ENCODE measurements at places on chromosomes 6 and 20.

DNA sequence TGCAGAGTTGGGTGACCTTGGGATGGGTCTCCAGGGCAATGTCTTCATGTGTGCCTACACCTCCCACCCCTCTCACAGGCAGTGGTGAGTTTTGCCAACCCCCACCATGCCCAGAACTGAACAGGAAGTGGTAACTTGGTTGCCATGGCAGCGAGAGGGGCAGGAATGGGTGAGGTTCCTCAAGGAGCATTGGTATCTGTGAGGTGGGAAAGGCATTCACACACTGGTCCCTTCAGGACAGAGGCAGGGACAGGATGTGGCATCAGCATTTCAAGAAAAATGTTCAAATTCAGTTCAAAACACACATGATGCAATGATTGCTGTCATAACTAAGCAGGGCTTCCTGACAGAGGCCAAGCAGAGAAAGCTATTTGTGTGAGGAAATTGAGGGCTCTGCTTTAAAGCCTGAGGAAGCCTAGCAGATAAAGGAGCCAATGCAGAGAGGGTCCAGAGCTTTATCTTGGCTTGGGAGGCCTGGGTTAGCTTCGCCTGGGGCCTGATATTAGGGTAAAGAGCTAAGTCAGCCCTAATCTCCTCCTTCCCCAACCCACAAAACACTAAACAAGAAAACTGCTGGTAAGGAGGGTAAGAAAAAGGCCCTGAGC is 551 bp downstream of the TREML2 start:
- H3K27me3 ChIP-seq, result no peaks in the 10 kb centered on the region
- peak overlapping the region; percentile 94 for H3K27ac ChIP-seq
- peaks cover 40% of the 10 kb centered on the region for H3K36me3 ChIP-seq
- peak; percentile 87 for DNase-seq
- peak overlapping the region; percentile 71 for H3K4me3 ChIP-seq

DNA sequence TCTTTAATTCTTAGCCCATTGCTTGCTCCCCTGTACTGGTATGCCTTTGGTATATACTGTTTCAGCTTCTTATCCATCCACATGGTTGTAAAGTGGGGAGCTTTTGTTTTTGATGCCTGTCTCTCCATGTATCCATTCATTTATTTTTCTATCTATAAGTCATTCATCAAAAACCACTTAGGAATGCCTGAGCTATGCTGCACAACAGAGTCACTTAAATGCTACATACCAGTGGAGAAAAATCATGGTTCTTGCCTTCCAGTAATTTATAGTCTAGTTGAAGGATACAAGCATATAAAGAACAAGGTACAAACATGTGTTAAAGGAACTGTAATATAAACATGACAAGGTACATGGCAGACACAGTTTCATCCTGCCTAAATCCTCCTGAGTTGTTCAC is 347.3 kb downstream of the NRN1 start:
- DNase-seq, result no peak
- H3K27ac ChIP-seq, result no peak overlapping the region
- H3K27me3 ChIP-seq, result peaks cover 3% of the 10 kb centered on the region
- no peak overlapping the region for H3K4me3 ChIP-seq

DNA sequence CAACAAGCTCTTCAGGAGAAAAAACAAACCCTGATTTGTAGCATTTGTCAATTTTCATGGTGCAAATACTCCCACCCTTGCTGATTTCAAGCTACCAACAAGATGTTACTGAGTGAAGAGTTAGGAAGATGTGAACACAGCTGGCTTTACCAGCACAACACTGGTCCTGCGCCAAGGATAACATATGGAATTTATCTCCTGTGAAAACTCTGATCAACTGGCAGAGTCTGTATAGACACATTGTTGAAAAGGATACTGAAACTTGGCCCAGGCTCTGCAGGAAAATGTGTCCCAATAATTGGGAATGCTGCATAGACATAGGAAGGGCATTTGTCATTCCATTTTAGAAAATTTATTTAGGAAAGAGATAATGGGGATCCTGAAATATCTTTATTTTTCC is 29.0 kb downstream of the OTOR start:
- H3K27ac ChIP-seq, result no peak overlapping the region
- H3K4me3 ChIP-seq, result no peak overlapping the region
- no peaks in the 10 kb centered on the region for H3K36me3 ChIP-seq

GRCh38 chr6:87364602-87365252 is 20.1 kb downstream of the C6orf163 start:
- no peaks in the 10 kb centered on the region for H3K36me3 ChIP-seq
- no peak for DNase-seq
- no peak overlapping the region for H3K27ac ChIP-seq
- H3K4me1 ChIP-seq, result no peaks in the 10 kb centered on the region
- no peaks in the 10 kb centered on the region for H3K27me3 ChIP-seq

GRCh38 chr6:80472271-80472670 is 365.8 kb downstream of the BCKDHB start:
- no peaks in the 10 kb centered on the region for H3K36me3 ChIP-seq
- no peaks in the 10 kb centered on the region for H3K4me1 ChIP-seq
- H3K27me3 ChIP-seq, result no peaks in the 10 kb centered on the region
- no peak overlapping the region for H3K27ac ChIP-seq

DNA sequence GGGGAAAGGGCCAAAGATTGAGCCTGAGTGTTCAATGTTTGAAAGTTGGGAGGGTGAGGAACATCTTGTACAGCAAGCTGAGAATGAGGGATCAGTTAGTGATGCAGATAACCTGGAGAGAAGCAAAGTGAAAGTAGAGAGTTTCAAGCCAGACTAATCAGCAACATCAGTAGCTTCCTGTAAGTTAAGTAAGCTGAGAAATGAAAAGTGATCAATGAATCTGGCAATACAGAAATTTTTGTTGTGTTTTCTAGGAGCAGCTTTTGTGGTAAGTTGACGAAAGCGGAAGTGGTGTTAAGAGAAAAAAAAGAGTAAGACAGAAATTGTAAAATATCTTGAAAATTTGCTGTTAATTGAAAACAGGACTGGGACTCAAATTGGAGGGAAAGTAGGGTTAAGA is 855.5 kb upstream of the MAP3K7 start:
- H3K36me3 ChIP-seq, result no peaks in the 10 kb centered on the region
- DNase-seq, result no peak
- no peak overlapping the region for H3K4me3 ChIP-seq
- no peak overlapping the region for H3K27ac ChIP-seq
- peaks cover 5% of the 10 kb centered on the region for H3K4me1 ChIP-seq

GRCh38 chr6:31725502-31726350 is 2.6 kb downstream of the MPIG6B start:
- H3K4me3 ChIP-seq, result no peak overlapping the region
- peaks cover 60% of the 10 kb centered on the region for H3K4me1 ChIP-seq
- peak overlapping the region; percentile 1 for H3K27ac ChIP-seq

- no peaks in the 10 kb centered on the region for H3K4me1 ChIP-seq
- H3K27me3 ChIP-seq, result no peaks in the 10 kb centered on the region
- H3K36me3 ChIP-seq, result no peaks in the 10 kb centered on the region
- H3K4me3 ChIP-seq, result no peak overlapping the region
These were observed 41.5 kb downstream of the GRIK2 start for GRCh38 chr6:101435038-101435437.

DNA sequence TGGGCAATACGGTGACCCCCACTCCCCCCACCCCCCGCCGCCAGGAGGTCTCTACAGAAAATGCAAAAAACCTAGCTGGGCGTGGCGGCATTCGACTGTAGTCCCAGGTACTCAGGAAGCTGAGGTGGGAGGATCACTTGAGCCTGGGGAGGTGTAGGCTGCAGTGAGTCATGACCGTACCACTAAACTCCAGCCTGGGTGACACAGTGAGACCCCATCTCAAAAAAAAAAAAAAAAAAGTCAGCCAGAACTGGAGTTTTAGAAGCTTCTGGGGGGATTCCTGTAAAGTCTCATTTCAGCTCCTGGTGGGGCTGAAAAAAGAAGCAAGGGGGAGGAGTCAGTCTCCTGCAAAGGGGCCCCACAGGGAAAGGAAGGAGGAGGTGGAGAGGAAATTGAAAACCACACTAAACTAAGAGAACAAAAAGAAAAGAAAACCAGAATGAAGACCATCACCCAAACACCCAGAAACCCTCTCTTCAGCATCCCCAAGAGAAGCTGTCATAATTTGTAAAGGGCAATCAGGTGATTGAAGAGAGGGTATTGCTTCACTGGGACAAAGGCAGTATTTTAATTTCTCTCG is 50.4 kb downstream of the NOL4L start:
- no peaks in the 10 kb centered on the region for H3K27me3 ChIP-seq
- H3K4me1 ChIP-seq, result peaks cover 77% of the 10 kb centered on the region
- DNase-seq, result peak; percentile 79

GRCh38 chr6:154318721-154319120 is 37.9 kb downstream of the IPCEF1 start:
- no peaks in the 10 kb centered on the region for H3K4me1 ChIP-seq
- H3K36me3 ChIP-seq, result no peaks in the 10 kb centered on the region
- DNase-seq, result no peak

DNA sequence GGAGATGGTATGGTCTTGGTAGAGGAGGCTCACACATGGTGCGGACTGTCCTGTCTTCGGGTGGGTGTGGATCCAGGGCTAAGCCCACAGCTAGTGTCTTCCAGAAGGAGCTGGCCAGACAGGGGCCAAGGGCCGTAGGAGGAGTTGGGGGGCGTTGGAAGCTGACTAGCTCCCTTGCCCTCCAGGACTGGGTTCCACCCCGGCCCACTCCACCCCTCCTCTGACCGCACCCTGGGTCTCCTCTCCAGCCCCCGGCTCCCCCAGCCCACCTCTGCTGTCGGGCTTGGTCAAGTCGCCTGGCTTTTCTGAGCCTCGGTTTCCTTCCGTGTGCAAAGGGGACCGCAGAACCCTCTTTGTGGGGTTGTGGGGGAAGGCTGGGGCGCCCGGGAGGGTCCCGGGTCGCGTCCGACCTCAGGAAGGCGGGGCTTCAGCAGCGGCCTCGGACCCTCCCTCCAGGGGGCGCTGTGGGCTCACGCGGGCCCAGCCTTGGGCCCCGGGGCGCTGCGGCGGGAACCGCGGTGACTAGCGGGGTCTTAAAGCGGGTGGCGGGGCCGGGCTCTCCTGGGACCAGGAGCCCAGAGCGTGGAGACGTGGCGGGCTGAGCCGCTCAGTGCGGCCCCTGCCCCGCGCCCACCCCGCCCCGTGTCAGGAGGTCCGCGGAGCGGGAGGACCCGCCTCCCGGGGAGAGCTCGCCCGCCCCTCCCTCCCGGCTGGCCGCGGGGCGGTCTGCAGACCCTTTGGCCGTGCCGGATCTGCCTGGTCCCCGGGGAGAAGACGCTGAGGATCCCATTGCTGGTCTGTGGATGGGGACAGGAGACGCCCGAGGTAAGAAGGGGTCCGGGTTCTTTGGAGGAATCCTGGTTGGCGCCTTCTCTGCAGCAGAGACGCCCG is 5.4 kb downstream of the NPBWR2 start:
- no peaks in the 10 kb centered on the region for H3K36me3 ChIP-seq
- H3K27me3 ChIP-seq, result peaks cover 62% of the 10 kb centered on the region
- H3K27ac ChIP-seq, result no peak overlapping the region
- DNase-seq, result peak; percentile 77
- H3K4me1 ChIP-seq, result peaks cover 6% of the 10 kb centered on the region

GRCh38 chr6:122075917-122076316 is 323.5 kb upstream of the HSF2 start:
- no peak overlapping the region for H3K4me3 ChIP-seq
- H3K27ac ChIP-seq, result no peak overlapping the region
- no peaks in the 10 kb centered on the region for H3K4me1 ChIP-seq
- DNase-seq, result no peak

GRCh38 chr6:122568797-122569221 is 41.4 kb upstream of the PKIB start:
- no peaks in the 10 kb centered on the region for H3K4me1 ChIP-seq
- H3K27me3 ChIP-seq, result no peaks in the 10 kb centered on the region
- H3K4me3 ChIP-seq, result no peak overlapping the region
- no peaks in the 10 kb centered on the region for H3K36me3 ChIP-seq

DNA sequence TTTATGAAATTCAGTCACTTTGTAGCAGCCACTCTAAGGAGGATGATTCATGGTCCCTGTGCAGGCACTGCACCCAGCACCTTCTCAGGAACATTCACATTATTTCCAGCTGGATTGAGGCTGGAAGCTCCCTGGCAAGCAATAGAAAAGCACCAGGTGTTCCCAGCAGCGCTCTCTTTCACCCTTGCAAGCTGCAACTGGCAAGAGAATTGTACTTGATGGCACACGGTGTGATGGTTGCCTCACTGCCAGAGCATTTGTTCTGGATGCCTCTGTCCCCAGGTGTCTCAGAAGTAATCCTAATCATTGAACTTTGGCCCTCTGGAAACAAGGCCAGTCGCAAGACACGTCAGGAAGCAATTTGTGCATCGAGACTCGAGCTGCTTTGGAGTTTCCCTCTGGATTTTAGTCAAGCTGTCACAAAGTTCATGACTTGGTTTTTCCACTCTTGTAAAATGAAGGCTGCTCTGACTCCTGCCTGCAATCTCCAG is 24.9 kb upstream of the PHACTR2 start:
- DNase-seq, result no peak
- H3K4me3 ChIP-seq, result no peak overlapping the region
- H3K27me3 ChIP-seq, result no peaks in the 10 kb centered on the region

DNA sequence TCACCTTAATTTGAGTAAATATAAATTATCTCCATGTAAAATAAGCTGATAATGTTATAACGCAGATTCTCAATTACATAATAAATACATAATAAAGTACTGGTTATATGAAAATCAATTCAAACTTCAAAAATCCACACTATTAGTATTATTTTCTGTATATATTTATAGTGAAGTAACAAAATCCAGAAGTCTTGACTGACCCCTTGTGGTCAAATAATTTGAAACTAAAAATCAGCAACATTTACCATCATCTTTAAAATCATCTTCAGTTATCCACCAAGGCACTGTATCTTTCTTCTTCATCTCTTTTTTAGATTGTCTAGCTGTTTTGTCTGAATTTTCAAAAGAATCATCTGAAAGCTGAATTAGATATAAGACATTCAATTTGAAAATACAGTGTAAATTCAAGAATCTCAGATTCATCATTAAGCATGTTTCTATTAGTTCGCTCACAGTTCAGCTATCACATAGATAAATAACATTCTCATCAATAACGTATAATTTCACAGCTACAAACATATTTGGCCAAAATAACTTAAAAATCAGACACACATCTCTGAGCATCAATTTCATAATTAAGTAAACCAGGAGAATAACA is 6.5 kb downstream of the CEP162 start:
- H3K27ac ChIP-seq, result no peak overlapping the region
- no peaks in the 10 kb centered on the region for H3K27me3 ChIP-seq
- no peak overlapping the region for H3K4me3 ChIP-seq
- no peak for DNase-seq

GRCh38 chr20:51801122-51801822 is 1.0 kb downstream of the SALL4 start:
- H3K36me3 ChIP-seq, result no peaks in the 10 kb centered on the region
- H3K4me3 ChIP-seq, result no peak overlapping the region
- H3K4me1 ChIP-seq, result peaks cover 3% of the 10 kb centered on the region
- peaks cover 61% of the 10 kb centered on the region for H3K27me3 ChIP-seq
- peak overlapping the region; percentile 28 for H3K27ac ChIP-seq
- no peak for DNase-seq

DNA sequence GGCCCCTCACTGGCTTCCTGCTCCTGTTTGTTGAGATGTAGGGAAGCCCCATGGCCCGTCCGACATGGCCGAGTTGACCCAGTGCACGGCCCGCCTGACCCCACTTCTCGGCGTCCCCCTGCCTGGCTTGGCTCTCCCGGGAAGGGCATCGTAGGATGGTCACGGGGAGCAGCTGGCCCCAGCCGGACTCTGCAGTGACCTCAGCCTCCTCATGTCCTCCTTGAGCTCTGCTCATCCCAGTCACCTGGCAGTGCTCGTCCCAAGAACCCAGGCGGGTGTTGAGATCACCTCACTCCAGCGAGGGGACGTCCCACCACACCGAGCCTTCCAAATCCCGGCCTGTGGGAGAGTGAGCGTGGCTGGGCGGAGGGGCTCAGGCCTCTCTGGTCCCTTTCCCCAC is 15.7 kb downstream of the SLCO4A1 start:
- H3K27me3 ChIP-seq, result no peaks in the 10 kb centered on the region
- H3K4me3 ChIP-seq, result no peak overlapping the region
- peaks cover 22% of the 10 kb centered on the region for H3K36me3 ChIP-seq
- no peak overlapping the region for H3K27ac ChIP-seq

GRCh38 chr6:54897462-54898189 is 51.1 kb downstream of the FAM83B start:
- no peaks in the 10 kb centered on the region for H3K36me3 ChIP-seq
- H3K4me3 ChIP-seq, result no peak overlapping the region
- no peak overlapping the region for H3K27ac ChIP-seq

Measured in activated naive CD4-positive, alpha-beta T cell treated with anti-CD3 and anti-CD28 coated beads, Interleukin-2, amount 10 ng/mL, durations not matched to agents 7 days and 5 days (primary cell).